Activated T-cell treated with anti-CD3 and anti-CD28 coated beads for 48 hours (primary cell): ENCODE measurements at places on chromosomes 7 and 10.
A peak's percentile ranks its signal among the peaks of the same experiment; 100 is the strongest.

DNA sequence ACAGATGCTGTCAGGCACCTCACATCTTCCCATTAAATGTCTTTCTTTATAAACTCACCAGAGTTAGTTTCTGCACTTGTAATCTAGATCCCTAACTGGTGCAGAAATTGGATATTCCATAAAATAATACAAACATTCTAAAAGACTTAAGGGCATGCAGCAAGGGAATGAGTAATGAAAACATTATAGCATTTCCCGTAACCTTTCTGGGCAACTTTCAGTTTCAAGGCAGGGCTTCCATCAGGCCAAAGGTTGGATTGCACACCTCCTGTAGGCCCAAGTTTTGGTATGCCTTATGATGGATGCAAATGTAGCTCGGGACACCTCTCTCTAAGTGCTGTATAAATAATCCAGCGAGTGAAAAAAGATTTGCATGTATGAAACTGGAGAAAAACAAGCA is 129.9 kb upstream of the LYZL2 start:
- DNase-seq, result no peak

GRCh38 chr10:97065686-97066660 is 119.8 kb downstream of the SLIT1 start:
- no peak for DNase-seq

DNA sequence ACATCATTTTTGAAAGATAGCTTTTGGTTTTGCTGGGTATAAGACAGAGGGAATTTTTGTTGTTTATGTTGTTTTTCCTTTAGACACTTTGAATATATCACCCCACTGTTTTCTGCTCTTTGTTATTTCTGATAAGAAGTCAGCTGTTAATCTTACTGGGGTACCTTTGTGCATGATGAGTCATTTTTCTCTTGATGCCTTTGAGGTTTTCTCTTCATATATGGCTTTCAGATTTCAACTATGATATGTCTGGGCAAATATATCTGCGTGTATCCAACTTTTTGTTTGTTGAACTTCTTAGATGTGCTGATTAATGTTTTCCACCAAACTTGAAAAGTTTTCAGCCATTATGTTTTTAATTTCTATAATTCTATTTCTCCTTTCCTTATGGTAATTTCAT is 208.6 kb upstream of the TMEM72 start:
- DNase-seq, result no peak

DNA sequence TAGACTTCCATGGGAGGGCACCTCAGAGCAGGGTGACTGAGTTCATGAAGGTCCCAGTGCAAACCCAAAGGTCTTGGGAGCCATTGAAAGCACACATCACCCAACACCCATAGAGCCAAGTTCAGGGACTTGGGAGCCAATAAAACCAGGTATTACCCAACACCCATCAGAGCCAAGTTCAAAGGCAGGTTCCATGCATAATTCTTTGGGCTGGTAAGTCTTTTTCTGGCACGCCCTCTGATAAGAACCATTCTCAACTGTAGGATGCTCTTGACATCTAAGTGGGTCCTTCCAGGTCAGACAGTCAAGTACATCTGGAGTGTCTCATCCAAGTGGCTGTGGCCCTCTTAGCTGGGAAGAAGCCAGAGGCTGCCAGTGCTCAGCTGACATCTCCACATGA is 63.2 kb downstream of the EBF3 start:
- no peak for DNase-seq

GRCh38 chr7:584122-584465 is 64.4 kb upstream of the PDGFA start:
- DNase-seq, result peak; percentile 83

DNA sequence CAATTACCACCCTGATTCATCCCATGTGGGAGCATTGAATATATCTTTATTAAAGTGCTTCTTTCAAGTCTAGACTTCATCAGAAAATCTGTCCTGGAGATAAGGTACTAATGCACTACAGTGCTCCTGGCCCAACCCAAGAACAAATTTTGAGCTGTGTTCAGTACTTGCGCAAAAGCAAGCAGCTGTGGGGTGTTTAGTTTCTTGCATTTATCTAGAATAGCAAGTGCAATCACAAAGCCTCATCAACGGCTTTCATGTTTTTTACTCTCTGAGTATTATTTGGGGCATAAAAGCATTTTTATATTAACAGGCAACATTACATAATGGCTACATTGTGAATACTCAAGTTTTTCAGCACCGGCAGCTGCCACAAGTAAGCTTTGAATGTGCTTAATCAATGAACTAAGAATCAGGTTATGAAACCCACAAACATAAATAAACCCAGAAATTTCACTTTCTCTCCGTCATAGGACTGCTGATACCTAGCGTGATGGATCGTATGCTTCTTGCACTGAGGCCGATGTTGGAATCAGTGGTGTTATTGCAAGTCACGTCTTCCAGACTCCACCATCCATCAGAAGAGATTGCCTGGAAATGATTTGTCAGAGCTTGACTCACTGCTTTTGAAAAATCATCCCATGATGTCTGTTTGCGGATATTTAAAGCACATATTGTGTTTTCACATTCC is 113.1 kb downstream of the CTTNBP2 start:
- DNase-seq, result no peak

- DNase-seq, result no peak
Measured at GRCh38 chr10:26331371-26331770, 106.8 kb upstream of the APBB1IP start.

GRCh38 chr10:88027570-88027969 is 164.1 kb downstream of the PTEN start:
- DNase-seq, result no peak

DNA sequence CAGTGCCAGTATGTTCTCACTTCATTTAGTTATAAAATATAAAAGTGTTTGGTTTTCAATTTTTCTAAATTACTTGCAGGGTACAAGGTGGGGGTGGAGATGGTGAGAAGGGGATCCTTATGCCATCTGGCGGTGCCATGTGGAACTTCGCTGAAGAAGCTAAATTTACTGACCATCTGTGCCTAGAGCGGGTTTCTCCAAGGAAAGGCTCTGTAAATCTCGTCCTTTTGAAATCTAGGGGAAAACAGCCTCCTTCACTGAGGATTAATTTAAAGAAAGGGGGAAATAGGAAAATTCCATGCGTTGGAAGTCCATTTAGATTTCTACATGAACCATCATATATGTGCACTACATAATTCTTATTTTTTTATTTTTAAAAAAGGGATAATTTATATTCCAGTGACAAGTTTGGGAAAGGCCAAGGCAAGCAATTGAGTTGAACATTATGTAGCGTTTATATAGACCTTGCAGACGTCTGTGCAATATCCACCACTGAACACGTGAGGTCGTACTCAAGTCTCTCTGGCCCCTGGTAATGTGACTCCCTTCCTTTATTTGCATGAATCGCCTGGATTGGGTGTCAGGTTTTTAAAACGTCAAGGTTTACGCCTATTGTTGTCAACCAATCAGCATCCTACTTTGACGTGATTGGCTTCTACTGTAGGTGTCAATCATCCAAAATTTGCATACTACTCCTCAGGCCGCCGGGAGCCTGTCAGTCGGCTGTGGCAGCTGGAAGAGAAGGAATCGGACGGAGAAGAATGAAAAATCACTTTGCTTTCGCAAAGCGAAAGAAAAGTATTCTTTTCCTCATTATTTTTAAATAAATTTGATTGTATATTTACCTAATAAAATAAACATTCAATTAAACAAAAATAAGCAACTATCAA is 297.1 kb upstream of the NFE2L3 start:
- DNase-seq, result no peak

- DNase-seq, result no peak
Measured at GRCh38 chr10:68566955-68567354, 6.8 kb downstream of the TET1 start.

GRCh38 chr7:150979713-150980390 is 1.7 kb upstream of the KCNH2 start:
- no peak for DNase-seq

- DNase-seq, result no peak
Measured at GRCh38 chr10:61936770-61937169, 35.3 kb downstream of the ARID5B start.

DNA sequence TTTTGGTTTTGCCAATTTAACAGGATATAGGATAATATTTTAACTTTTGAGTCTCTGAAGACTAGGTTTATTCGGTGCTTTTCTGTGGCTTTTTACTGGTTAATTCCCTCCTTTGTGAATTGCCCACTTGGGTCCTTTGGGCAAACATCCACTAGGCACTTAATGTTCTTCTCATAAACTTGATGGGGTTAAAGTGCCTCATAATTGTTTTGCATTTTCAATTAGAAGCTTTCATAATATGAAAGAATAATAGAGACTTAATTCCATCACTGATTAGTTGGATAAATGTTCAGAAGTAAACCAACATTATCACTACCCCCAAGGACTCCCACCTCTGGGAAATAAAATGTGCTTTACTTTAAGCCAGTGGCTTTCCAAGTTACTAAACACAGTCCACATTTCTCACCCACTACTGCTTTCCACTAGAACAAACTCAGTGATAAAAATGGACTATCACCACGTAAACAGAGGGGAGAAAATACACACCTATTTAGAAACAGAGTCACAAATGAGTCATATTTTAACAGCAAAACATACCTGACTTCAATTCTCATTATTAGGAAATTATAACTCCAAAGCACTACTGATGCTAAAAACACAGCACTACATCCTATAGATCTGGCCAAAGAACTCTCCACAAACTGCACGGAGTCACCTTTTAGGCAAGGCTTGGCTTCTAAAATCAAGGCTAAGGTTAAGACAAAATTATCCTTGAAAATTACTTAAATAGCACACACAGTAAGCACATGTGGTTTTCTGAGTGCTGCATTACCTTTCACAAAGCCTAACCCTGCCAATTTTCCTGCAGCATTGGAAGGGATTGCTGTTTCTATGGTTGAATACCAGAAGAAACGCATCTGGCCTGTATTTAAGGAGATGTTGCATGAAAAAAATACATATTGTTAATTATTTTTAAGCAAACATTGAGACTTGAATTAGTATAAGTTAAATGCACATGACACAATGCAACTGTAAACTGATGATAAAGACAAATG is 41.2 kb downstream of the PARD3 start:
- no peak for DNase-seq

DNA sequence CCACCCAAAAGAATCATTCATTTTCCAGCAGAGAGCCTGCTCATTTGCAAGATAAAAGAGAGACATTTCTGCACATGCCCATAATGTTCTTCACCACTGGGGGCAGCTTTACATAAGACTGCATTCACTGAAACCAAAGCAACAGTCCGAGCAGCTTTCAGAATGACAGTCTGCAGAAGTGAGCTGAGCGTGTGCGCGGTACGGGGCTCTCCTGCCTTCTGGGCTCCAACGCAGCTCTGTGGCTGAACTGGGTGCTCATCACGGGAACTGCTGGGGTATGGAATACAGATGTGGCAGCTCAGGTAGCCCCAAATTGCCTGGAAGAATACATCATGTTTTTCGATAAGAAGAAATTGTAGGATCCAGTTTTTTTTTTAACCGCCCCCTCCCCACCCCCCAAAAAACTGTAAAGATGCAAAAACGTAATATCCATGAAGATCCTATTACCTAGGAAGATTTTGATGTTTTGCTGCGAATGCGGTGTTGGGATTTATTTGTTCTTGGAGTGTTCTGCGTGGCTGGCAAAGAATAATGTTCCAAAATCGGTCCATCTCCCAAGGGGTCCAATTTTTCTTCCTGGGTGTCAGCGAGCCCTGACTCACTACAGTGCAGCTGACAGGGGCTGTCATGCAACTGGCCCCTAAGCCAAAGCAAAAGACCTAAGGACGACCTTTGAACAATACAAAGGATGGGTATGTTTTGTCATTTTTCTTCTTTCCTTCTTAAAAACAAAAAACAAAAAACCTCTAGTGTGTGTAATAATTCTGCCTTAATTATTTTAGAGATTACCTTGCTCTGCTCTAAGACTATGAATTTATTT is at the start of gene LRRTM3:
TSS of gene LRRTM3 (plus strand) at position 141 of the 820 bp plus-strand sequence.
- DNase-seq, result peak; percentile 1

- DNase-seq, result no peak
Measured at GRCh38 chr10:129864601-129865126, 99.4 kb downstream of the EBF3 start.

DNA sequence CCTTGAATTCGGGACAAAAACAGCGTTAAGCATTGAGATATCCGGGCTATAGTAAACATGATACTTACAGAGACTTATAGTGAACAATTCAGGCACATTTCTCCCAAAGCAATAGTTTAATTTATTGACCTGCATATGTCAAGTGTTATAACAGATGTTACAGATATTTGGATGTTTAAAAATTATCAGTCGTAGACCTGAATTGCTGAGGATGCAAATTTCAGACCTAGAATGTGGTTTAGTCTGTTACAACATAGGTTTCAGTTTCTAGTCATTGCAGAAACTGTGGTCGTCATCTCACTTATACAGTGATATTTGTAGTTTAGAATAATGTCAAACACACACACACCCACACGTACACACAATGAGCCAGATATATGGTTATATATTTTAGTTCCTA is 85.2 kb downstream of the VTI1A start:
- DNase-seq, result no peak

GRCh38 chr10:88881922-88882645 is 2.0 kb downstream of the STAMBPL1 start:
- no peak for DNase-seq

- DNase-seq, result no peak
Measured at GRCh38 chr7:151025924-151026671, 1.8 kb upstream of the ATG9B start.

- no peak for DNase-seq
Measured at GRCh38 chr10:77332256-77332655, 305.4 kb downstream of the KCNMA1 start.

GRCh38 chr10:82335831-82336230 is 460.8 kb downstream of the NRG3 start:
- no peak for DNase-seq

GRCh38 chr7:25803117-25803887 is 348.7 kb upstream of the NFE2L3 start:
- no peak for DNase-seq

DNA sequence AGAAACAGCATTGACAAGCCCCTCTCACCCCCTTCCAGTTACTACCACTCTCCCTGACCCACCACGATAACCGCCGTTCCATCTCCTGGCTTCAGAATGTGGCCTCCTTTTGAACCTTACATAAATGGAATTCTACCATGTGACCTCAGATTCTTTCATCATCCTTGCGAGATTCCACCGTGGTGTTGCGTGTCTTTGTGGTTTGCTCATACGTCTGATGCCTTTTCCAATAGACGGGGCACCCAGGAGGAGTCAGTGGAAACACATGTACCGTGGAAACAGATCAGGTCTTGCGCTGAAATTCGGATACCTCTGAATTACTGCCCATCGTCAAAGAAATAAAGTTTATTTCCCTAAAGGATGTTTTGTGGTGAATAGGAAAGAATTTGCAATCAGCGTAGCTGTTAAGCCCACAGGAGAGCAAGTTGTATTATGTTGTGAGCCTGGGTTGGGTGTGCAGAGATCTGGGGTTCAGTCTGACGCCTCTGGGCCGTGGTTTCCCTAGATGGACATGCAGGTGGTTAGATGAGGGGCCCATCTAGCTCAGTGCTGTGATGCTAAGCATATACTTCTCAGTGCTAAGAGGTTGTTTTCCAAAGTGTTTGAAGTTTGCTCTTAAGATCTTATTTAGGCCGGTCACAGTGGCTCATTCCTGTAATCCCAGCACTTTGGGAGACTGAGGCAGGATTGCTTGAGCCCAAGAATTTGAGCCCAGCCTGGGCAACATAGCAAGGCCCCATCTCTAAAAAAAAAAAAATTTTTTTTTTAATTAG is 29.1 kb downstream of the GTF2IRD1 start:
- no peak for DNase-seq
